ENCODE measurements at places on chromosomes 5 and 9.

DNA sequence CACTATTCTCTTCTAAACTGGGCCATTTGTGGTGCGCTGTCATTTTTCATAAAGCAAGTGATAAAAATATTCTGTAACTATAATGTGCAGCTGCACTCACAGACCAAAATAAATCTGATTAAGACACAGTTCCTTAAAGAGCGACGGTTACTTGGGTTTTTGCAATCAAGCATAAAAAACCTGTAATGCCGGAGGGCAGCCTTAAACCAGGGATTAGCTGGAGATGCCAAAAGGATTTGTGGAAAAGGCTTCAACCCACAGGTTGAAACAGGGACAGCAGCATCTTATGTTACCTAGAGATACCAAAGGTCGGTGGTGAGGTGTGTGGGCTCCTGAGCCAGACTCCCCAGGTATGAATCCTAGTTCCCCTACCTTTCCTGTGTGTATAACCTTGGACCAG is 49.3 kb downstream of the CTNND2 start:
- DNase-seq, result no peak

DNA sequence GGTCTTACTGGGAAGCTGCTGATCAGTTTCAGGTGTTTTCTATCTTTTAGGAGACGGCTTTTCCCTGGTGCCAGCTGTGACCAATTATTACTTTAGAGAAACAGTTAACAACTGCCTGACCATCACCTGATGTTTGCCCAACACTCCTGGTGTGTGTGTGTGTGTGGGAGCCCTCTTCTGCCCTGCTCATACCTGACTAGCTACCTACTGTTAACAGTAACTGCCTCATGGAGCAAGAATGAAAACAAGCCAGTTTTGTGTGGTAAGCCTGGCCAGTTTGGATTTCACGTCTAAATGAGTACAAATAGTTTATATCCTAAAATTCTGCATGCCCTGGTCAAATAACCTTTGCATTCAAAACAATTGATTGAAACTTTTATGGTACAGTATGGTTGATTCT is 46.1 kb upstream of the RIOK2 start:
- DNase-seq, result no peak

DNA sequence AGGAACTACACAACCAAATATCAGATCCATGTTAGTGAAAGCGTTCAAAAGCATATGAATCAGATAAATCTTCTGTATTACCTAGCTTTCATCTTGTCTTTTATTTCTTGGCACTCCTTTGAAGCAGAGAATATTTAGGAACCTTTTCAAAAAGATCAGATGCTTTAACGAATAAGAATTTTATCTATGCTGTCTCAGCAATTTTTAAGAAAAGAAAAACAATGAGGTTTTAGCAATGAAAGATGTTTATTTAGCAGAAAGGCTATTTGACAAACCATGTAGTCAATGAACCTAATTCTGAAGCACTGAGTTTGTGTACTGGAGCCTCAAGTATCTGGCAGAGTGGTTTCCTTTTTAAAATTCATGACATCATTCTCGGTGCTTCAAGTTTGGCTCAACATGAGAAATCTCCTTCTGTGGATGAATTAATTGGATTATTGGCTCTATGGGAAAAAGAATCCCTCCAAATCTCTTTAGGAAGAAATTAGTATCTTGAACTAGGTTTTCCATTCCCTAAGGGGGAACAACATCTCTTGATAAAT is 534.7 kb downstream of the CAAP1 start:
- DNase-seq, result no peak

- DNase-seq, result no peak
Observed at GRCh38 chr9:29285818-29286217, 1712.5 kb upstream of the C9orf72 start.

DNA sequence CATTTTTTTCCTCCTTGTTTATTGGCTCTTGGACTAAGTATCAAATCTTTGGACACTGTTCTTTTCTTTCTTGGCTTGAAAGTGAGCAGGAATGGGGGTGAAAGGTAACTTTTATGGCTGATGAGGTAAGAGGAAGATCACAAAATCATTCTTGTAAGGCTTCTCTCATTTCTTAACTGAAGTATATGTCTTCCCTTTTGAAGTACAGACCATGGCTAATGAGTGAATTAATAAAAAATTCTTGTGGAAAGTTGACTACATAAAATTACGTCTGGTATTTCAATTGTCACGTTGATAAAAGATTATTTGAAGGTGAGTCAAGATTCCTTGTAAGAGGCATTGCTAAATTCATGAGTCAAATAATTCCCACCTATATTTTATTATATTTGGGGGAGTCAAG is 25.1 kb downstream of the VCAN start:
- DNase-seq, result no peak

DNA sequence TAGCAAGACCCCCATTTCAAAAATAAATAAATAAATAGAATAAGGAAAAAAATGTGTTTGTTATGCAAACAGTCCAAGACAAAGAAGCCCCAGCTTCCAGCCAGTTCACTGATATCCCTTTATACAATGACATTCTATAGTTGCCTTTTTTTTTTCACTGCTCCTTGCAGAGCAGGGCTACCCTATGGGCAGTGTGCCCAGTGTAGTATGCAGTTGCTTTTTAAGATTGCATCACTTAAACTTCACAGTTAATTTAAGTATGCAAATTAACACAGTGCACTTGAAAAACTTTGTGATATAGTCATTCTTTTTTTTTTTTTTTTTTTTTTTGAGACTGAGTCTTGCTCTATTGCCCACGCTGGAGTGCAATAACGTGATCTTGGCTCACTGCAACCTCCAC is 40.8 kb upstream of the ARRDC3 start:
- no peak for DNase-seq

DNA sequence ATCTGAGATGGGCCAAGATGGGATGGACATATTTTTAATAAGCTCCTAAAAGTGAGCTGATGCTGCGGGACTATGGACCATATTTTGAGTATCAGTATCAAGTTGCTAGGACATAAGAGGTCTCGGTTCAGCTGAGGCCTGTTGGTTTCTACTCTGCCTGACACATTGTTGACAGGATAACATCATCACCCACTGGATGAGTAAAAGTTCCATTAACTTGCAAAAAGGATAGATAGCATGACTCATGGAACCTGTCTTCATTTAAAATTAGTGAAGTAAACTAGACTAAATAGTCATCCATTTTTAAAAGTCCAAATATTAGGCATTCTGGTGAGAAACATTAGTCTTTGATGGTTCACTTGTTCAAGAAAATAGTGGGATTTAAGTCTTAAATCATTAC is 33.3 kb downstream of the PARP8 start:
- no peak for DNase-seq

GRCh38 chr9:97918611-97919010 is 3.7 kb downstream of the TRMO start:
- no peak for DNase-seq

- DNase-seq, result no peak
Observed at GRCh38 chr5:55232271-55232984, 980 bp downstream of the CCNO start.

DNA sequence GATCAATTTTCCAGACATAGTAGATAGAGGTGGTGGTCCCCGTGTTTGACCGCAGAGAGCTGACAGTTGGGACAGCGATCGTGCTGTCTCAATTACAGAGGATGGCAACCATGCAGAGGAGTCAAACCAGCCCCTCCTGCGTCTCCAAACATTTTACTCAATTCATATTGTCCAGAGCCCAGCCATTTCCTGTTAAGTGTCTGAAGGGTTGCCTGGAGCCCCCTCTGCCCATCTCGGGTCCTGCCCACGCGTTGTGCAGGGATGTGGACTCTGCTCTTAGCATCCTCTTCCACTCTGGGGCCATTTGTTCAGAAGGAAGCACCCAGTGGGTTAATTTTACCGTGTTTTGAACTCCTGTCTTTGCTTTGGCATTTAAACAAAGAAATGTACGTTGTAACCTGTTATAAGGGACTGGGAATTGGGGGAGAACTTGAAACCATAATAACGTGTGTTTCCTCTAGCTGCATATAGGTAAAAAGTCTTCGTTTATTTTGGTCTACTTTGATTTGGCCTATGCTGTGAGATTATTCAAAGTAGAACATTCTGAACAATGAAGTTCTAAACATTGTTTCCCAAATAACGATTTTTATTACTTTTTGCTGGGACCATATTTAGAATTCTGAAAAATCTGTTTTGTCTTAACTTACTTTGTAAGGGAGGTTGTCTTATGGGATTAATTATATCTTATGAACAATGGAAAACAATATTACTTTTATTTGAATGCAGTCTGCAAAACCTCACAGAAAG is 876 bp downstream of the EGFLAM start:
- DNase-seq, result no peak
